Transverse colon (tissue), 4 donors: ENCODE measurements at places on chromosomes 11 and 22. TPM values are rescaled to one million over a fixed set of nuclear protein-coding genes. Genes with fewer than 3 reads are reported as not detected.

DNA sequence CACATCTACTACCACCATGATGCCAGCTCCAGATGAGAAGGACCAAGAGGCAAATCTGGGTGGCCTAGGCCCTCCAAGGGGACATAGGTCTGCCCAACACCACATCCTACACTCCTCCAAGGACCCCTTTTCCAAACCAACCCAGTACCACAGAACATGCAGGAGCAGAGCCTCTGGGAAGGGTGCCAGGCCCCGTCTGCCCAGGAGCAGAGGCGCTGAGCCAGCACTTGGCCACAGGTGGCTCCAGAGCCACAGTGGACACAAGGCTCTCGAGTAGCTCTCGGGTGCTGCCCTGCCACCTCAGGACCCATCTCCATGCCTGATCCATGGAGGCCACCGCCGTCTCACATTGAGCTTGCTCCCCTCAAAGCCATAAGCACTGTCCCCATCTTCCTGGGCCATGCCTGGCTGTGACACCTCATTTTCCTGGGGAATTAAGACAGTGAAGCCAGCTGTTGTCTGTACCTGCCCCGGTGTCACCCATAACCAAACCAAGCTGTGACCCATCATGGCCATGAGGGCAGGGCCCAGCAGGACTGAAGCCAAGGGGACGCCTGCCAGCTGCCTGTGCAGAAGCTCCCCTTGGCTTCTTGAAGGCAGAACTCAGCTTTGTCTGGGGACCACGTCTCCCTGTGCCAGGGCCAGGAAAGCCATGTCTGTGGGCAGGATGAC is 7.4 kb downstream of the MOB2 start:
- DNase-seq: no peak

DNA sequence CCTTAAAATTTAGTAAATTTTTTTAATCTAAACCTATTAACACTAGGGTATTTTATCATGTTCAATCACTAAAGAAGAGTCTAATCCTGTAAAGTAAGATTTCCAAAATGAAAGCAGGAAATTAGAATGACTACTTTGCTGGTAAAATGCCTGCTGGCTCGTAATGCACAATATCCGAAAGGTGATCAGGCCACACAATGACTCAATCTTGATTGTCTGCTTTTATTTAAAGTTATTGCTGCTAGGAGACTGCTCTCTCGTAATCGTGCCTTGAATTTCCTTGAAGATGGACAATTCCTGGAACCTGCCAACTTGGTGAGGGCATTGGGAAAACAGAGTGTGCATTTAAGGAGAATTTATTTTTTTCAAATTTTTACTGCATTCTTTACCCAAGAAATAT is 1786.5 kb upstream of the RAG2 start:
- no peak for DNase-seq

DNA sequence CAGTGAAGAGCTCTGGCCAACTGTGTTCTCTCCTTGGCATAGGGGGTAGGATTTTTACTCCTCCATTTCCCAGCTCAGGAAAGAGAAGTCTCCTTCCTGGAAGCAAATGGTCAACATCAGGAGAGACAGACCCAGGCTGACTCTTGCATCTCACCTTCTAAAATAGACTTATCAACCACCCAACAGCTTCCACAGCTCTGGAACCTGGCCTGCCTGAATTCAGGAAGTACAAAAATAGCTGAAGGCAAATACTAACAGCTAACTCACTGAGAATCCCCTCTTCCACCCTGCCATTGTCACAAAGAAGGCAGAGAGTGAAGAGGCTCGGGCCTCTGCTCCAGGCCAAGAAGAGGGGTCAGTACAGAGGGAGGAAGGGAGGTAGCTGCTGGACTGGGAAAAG is 213.6 kb downstream of the NXPE2 start:
- no peak for DNase-seq

Gene LRRC32
- total RNA-seq: 9.5 TPM

DNA sequence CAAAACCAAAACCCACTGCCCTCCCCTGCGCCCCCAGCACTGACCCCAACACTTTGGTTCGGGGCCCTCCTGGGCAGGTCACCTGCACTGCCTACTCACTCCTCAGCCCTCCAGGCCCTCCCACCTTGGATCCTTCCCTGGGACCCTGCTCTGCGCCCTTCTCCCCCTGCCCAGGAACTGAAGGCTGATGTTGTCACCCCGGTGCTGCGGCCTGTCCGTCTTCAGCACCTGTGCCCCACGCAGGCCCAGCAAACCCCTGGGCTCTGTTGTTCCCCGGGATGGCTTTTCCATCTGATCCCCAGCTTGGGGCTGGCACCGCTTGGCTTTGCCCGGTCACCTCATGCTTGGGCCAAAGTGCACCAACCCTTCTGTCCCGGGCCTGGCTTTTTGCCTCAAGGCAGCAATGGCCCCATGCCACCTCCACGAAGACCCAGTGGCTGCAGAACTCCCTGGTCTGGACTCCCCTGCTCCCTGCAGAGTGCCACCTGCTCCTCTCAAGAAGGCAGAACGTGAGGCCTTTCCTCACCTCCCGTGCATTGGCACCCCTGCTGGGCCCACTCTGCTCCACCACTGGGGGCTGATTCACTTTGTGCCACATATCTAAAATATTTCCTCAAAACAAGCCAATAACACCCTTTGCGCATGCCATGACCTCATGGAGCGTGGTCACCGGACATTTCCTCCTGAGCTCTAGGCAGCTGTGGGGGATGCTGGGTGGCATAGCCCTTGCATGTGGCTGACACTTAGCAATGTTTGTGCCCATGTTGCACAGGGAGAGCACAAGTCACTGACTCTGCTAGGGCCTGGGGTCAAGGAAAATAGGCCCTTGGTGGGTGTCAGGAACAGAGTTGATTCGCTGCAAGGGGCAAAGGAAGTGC is 8.8 kb downstream of the PPM1F start:
- DNase-seq: no peak

Gene ARHGEF17
- total RNA-seq: 22.1 TPM

Gene PISD
- 45.4 TPM for total RNA-seq

DNA sequence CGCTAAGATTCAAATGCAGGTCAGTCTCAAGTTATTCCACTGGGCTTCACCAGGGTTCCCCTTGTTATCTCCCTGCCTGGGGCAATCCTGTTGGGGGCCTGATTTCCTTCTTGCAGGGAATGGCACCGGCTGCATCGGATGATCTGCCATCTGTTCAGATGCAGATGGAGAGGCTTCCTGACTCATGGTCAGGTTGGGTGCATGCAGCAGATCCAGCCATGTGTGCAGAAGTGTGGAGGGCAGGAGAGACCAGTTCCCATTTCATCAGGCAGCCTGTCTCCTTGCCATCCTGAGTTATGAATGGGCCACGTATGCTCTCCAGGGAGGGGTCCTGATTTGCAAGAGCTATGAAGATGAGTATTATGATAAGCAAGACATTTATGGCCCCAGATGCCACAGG is 161.2 kb upstream of the PLET1 start:
- DNase-seq: no peak

Gene UPK3A
- 0.79 TPM for total RNA-seq

- DNase-seq: peak; percentile 14
These were observed 540.8 kb downstream of the INSC start for GRCh38 chr11:15655552-15655951.

GRCh38 chr11:27052668-27053067 is 12.1 kb downstream of the BBOX1 start:
- DNase-seq: no peak

Gene MTMR3
- 81.0 TPM for total RNA-seq

DNA sequence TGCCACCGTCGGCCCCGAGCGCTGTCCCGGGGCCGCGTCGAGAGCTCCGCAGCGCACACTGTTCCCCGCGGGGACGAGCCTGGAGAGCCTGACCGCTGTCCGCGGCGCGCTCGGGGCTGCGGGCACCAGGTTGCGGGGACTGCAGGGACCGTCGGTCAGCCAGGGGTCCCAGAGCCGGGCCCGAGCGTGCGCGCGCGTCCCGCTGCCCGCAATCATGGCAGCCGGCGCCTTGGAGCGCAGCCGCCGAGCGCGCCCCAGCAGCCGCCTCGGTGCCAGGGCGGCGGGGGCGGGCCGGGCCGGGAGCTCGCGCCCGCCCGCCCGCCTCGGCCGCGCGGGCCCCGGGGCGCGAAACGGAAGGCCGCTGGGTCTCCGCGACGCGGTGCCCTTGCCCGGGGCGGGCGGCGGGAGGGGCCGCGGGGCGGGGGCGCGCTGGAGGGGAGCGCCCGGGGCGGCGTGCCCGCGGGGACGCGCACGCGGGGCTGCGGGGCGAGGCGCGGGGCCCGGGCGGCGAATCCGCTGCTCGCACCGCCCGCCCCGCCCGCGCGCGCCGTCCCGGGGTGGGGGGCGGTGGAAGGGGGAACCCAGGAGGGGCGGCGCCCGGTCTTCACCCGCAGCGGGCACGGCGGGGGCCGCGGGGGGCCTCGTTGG is 79.4 kb upstream of the PPARA start:
- DNase-seq: peak; percentile 68

DNA sequence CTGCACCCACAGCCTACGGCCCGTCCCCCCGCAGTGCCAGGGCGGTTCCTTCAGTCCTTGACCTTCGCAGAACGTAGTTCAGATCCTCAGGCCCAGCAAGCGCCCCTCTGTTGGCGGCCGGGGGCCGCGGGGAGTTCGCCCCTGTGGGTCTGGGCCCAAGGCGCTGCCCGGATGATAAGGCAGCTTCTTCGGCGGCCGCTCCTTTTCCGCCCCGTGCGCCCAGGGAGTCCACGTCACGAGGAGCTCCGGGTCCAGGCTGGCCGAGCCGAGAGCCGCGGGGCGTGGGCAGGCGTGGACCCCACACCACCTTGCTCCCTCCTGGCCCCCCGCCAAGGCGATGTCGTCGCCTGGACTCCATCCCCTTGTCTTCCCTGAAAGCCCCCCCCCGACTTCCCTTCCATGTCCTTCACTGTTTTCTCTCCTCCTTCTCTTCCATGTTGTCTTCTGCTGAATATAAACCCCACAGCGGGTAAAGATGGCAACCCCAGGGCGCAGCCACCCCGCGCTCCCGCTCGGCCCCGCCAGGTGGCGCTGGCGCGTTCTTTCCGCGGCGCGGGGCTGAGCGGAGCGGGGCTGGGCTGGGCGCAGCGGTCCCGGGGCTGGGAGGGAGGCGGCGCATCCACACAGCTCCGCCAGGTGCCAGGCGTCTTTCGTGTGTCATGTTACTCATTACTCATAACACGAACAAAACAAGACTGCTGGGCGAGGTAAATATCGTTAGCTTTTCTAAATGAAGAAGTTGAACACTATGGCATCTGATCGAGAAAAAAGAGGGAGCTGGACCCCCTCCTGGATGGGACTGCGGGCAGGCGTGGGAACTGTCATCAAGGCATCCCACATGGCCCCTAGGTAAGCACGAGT is 321.0 kb downstream of the NTM start:
- no peak for DNase-seq

Gene RABL2B
- 7.8 TPM for total RNA-seq

DNA sequence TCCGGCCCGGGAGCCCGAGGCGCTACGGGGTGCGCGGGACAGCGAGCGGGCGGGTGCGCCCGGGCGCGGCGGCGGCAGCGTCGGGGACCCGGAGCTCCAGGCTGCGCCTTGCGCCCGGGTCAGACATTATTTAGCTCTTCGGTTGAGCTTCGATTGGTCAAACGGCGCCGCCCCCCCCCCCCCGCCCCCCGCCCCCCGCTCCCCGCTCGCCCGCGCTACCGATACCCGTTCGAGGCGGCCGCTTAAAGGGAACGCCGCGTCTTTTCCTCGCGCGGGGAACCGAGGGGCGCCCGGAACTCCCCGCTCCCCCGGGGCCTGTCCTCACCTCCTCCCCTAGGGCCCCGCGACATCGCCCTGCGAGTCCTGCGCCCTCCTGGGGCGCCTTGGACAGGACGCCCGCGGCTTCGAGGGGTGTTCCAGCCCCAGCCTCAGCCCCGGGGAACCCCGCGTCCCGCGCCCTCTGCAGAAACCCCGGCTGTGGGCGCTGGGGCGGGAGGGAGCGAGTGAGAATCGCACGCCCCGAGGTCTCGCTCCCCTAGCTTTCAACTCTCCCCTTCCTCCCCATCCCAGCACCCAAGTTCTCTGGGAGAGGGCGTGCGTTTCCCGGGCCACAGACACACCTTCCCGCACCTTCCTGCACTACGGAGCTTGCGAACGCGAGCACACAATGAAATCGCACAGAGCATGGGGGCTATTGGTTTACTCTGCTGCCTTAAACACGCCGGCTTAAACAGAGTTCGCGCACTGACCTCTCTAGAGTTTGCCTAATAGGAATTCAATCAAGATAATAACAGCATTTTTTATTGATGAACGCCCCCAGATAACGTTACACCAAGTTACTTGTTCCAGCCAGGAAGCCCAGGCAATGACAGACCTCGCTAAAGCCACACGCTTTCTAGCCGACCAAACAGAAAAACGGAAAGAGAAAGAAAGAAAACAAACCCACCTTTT is at the start of gene BDNF:
BDNF (minus strand) TSS at position 105 of the 951 bp plus-strand sequence. CDS start 41,891 bp downstream, outside the sequence.
- peak; percentile 9 for DNase-seq

DNA sequence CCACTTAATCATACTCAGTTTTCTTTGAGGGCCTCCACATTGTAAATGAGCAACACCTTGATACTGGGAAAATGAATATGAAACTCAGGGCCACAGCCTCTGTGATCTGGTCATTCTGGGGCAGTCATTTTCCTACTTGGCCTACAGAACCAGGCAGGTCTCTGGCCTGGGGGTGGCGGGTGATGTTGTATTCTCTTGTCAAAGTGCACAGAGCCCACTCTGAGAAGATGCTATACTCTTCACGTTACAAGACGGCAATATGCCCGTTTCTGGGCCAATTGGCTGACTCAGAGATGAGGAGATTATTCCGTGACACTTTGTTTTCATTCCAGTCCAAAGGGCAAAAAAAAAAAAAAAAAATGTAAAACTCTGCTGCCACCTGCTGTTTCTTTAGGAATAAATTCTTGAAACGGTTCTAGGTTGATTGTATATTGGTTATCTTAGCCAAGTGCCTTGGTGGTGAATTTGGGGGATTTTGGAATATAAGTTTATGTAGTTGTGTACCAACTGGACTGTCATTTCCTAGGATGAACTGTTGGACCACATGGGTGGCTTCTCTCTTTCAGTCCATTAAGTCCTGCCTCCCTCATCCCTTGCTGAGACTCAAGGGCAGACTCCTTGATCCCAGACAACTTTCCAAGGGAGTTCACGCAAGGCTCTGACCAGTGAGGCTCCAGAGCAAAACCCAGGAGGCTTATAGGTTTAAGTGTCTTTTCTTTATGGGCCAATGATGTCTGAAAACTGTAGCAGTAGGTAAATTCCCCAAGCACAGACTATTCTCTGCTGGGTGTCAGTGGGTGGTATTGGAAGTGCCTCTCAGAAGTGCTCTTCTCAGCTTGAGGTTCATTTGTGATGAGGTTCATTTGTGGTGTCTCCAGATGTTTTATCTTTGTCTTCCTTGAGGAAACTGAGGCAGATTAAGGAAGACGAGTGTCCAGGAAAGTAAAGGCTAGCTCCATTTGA is 18.2 kb downstream of the ADM start:
- DNase-seq: peak; percentile 65

Gene UPB1
- total RNA-seq: 0.32 TPM
